CD4-positive, CD25-positive, alpha-beta regulatory T cell (primary cell): ENCODE measurements at places on chromosomes 5 and 9.

GRCh38 chr5:178221853-178222252 lies 10.7 kb downstream of the PHYKPL start:
- DNase-seq, result no peak
- H3K4me1 ChIP-seq, result peaks cover 2% of the 10 kb centered on the region
- no peaks in the 10 kb centered on the region for H3K27me3 ChIP-seq
- peaks cover 27% of the 10 kb centered on the region for H3K36me3 ChIP-seq
- no peak overlapping the region for H3K4me3 ChIP-seq

- H3K4me1 ChIP-seq, result no peaks in the 10 kb centered on the region
- DNase-seq, result no peak
- H3K27me3 ChIP-seq, result no peaks in the 10 kb centered on the region
- no peak overlapping the region for H3K27ac ChIP-seq
These were observed 16.8 kb upstream of the CTSL start for GRCh38 chr9:87708986-87709728.

- no peak for DNase-seq
- no peak overlapping the region for H3K4me3 ChIP-seq
- H3K27me3 ChIP-seq, result no peaks in the 10 kb centered on the region
- no peaks in the 10 kb centered on the region for H3K36me3 ChIP-seq
- no peak overlapping the region for H3K27ac ChIP-seq
These were observed 84.9 kb downstream of the NTRK2 start for GRCh38 chr9:84754461-84754860.

GRCh38 chr5:109299557-109299956 lies 110.2 kb downstream of the PJA2 start:
- H3K27ac ChIP-seq, result no peak overlapping the region
- H3K36me3 ChIP-seq, result no peaks in the 10 kb centered on the region
- no peaks in the 10 kb centered on the region for H3K4me1 ChIP-seq
- H3K4me3 ChIP-seq, result no peak overlapping the region
- no peak for DNase-seq
- H3K27me3 ChIP-seq, result no peaks in the 10 kb centered on the region

GRCh38 chr5:72619251-72619650 lies 112.0 kb upstream of the ZNF366 start:
- H3K4me3 ChIP-seq, result no peak overlapping the region
- no peaks in the 10 kb centered on the region for H3K4me1 ChIP-seq
- H3K36me3 ChIP-seq, result no peaks in the 10 kb centered on the region
- H3K27me3 ChIP-seq, result peaks cover 2% of the 10 kb centered on the region
- DNase-seq, result no peak
- H3K27ac ChIP-seq, result no peak overlapping the region
